Iris pigment epithelial cell (primary cell): ENCODE measurements at places on chromosomes 2 and 18.

- peak; percentile 97 for DNase-seq
Observed at GRCh38 chr2:237171396-237171795, 85.7 kb downstream of the COPS8 start.

DNA sequence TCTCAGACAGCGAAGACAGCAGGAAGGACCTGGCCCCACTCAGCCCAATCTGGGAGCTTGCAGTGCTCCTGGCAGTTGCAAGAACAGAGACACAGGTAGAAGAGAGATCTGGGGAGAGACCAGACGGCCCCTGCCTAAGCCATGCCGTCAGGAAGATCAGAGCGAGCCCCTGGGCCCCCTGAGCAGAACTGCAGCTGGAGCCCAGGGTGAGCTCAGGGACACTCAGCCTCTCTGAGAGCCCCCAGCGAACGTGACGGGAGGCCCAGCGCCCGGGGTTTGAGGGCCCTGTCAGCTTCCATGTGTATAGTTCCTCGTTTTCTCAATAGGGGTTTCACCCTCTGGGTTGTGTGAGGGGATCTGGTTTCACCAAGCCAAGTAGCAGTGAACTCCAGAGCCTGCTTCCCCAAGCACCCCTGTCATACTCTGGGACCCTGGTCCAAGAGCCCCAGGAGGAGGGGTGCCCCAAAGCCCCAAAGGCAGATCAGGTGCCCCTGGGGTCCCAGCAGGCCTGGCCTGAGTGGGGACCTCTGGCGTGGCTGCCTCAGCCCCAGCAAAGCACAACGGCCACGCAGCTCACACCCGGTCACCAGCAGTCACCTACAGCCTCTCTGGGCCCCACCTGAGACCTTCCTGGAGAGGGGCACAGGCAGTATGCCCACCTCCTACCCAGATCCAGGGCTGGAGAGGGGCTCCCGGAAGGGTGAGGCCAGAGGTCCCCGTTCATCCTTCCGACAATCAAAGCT is 431.3 kb upstream of the MYT1L start:
- no peak for DNase-seq

- peak; percentile 55 for DNase-seq
Observed at GRCh38 chr18:49892148-49892924, 79.0 kb upstream of the ACAA2 start.

GRCh38 chr18:25033747-25034471 is 318.1 kb downstream of the ZNF521 start:
- no peak for DNase-seq

- DNase-seq = no peak
Observed at GRCh38 chr2:106941372-106941993, 55.5 kb upstream of the ST6GAL2 start.

- DNase-seq = no peak
Observed at GRCh38 chr18:52694804-52695203, 354.8 kb downstream of the DCC start.

GRCh38 chr2:121570667-121571055 is 40.0 kb downstream of the RNU4ATAC start:
- DNase-seq = no peak

DNA sequence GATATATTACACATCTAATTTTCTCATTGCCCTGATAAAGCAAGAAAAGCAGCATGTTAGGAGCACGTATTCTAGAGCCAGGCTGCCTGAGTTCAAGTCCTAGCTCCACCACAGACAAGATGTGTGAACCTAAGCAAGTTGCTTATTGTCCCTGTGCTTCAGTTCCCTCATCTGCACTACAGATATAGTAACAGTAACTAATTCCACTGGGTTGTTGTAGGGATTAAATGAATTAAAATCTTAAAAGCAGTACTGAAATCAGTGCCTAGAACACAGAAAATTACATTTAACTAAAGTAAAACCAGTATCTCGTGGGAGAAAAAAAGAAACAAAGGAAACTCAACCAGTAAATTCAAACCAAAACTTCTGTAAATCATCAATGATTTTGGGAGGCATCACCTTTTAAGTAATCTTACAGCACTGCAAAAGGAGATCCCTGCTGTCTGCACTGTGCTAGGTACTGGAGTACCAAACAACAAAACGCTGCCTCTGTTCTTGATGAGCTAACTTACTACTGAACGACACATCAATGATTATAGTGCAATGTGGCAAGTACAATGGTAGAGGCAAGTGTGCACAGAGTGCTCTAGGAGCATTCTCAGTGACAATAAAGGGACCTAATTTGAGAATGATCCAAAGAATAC is 7.9 kb downstream of the MAP3K2 start:
- DNase-seq = no peak

DNA sequence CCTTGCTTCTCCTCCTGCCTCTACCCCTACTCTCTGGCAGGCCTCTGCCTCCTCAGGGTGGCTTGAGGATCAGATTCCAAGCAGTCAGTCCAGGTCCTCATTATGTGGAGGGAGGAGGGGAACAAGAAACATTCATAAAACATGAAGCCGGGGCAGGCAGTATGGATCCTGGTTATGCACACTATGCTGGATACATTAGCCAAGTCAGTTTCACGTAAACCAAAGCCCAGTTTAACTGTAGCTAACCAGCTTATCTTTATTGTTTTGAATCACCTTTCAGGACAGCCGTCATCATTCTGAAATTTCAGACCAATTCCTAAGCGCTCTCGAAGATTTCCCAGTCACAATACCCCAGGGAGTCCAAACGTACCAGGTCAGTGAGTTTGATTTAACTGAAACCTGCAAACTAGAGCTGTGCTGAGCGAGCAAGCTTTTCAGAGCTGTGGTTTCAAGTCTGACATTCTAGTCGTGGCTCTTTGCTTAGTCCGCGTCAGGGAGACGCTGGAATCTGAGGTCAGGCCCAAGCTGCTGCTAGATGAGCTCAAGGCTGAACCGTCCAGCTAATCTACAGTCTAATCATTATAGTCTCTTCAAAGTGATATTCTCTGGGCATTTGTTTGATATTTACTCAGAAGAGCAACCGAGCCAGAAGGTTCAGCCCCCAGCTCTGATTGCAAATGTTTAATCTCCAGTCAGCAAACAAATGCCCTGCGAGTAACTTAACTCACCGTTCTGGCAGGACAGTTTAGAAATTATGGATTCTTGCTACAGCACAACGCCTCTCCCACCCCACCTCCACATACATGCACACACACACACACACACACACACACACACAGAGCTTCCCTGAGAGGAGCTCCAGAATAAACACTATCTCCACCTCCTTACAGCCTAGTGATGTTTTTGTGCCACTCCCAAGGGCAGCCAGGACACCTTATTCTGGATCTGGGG is 63.8 kb upstream of the BZW1 start:
- DNase-seq = peak; percentile 99

DNA sequence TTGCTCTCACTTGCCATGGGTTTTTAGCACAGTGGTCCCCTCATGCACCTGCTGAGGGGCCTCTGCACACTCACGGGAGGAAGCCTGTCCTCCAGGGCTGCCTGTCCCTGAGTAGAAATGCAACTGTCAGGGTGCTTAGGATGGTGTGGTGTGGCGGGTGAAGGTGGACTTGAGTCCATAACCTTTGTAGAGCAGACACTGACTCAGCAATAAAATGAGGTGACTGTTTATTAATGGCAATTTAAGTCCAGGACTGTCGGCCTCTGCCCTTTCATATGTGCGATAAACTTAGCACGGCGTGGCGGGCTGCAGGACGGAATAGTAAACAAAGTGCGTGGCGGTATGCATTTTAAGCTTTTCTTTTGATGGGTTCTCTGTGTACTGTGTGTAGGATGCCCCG is 188.2 kb downstream of the LDLRAD4 start:
- DNase-seq = no peak

GRCh38 chr2:143833015-143833660 is 686.8 kb downstream of the ZEB2 start:
- no peak for DNase-seq

- no peak for DNase-seq
Observed at GRCh38 chr2:176461098-176461808, 192.0 kb downstream of the MTX2 start.

DNA sequence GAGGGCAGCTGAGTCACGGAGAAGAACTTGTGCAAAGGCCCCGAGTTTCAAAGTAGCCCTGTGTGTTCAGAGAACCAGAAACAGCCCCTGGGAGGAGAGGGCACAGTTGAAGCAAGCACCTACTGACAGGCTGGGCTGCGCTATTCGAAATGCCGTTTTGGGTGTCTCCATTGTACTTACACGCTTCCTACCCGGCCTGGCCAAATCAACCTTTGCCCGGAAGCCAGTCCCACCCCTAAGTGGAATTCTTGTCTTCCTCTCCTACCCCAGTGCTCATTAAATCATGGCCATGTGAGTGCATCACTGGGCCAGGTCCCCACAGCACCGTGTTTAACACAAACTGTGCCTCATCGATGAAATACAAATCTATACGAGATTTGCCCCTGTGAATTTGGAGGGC is 6.0 kb downstream of the DIPK1C start:
- DNase-seq = no peak

DNA sequence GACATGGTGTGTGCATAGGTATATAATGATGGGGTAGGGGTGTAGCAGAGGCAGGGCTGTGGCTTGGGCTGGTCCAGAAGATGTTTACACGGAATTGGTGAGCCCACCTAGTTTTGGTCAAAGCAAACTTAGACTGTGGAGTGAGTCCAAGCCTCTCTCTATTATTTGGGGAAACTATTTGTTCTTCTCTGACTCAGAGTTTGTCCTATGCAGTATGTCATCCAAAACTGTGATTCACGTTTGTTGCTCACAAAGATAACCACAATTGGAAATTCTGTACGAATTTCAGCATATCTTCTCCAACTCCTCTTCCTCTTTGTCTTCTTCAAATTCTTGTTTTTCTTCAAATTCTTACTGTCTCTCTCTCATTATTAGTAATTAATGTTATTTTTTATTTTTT is 292.9 kb downstream of the XIRP2 start:
- peak; percentile 74 for DNase-seq
